ENCODE measurements at places on chromosomes 2 and 18.

DNA sequence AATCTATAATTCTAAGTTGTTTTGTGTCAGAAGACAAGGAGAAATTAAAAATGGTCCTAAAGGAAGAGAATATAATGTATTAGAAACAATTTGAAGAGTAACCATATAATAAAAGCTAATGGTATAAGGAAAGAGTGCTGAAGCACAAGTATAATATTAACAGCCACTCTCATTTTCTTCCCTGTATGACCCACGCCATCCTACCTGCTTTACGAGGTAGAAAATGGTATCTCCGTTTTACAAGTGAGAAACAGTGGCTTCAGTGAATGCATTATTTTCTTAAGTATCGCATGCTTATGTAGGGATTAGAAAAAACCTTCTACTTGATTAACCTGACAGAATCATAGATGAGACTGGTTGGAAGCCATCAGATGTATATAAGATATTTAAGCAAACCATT is 266.2 kb downstream of the CCDC102B start:
- no peak for DNase-seq

GRCh38 chr18:25164211-25164847 is 187.6 kb downstream of the ZNF521 start:
- no peak for DNase-seq

DNA sequence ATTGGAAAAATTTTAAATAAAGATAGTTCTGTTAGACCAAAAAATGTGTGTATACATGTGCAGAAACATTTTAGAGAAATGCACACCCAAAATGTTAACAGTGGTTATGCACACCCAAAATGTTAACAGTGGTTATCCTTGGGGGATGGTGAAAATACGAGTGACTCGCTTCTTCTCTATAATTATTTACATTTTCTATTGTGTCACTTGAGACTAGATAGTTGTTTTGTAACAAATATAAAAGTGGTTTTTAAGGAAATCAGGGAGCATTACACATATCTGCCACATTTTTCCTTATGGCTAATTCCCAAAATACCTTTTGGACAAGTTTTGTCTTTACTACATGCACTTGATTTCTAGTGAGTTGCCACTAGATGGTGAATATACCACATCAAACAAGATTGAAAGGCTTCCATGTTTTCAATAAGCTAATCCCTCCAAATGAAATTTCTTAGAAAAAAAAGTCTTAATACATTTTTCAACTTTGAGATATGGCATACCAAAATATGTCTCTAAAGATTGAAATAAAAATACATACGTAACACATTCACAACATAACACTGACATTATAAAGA is 9.0 kb upstream of the HIBCH start:
- DNase-seq: no peak

DNA sequence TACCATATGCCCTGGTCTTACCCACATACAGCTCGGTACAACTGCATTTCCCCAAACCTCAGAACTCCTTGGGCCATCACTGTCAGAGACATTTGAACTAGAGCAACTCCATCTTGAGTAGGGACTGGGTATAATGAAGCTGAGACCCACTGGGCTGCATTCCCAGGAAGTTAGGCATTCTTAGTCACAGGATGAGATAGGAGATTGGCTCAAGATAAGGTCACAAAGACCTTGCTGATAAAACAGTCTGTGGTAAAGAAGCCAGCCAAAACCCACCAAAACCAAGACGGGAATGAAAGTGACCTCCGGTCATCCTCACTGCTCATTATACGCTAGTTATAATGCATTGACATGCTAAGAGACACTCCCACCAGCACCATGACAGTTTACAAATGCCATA is 131.3 kb downstream of the PIK3C3 start:
- no peak for DNase-seq

GRCh38 chr2:216563646-216564045 is 65.0 kb downstream of the RPL37A start:
- DNase-seq: no peak

DNA sequence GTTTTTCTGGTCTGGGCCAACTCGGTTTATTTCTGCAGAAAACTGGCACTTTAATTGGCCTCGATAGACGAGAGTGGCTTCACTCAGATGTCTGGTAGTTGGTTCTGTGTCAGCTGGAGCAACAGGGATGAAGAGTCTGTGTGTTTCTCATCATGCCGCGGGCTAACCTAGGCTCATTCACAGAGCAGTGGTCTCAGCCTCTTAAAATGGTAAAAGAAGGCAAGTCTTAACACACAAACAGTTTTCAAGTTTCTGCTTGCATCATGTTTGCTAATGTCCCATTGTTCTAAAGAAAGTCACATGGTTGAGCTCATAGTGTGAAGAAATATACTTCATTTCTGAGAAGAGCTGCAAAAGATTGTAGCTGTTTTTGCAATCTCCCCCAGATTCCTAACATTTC is 37.5 kb upstream of the ANXA4 start:
- DNase-seq: no peak

- DNase-seq: no peak
Observed at GRCh38 chr18:45962461-45962860, 4.7 kb downstream of the EPG5 start.
